Mucosa of gallbladder (tissue), 1 donor: ENCODE measurements at places on chromosomes 13 and 19.
A peak's percentile ranks its signal among the peaks of the same experiment; 100 is the strongest.

DNA sequence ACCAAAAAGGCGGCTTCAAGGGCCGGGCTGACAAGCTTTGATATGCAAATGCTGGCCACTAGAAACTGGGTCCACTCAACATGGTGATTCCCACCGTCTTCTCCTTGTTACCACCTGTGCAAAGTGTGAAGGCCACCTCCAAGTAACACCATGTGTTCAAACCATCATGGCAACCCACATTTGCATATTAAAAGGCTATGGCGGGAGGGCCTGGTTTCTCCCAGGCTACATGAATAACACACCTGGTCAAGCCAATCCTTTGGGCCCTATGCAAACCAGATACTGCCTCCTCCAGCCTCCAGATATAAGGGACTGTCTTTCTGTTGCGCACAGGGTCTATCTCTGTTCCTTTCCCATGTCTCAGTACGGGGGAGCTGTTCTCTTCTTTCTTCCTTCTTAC is 36.6 kb upstream of the ZSCAN5A start:
- DNase-seq: no peak

DNA sequence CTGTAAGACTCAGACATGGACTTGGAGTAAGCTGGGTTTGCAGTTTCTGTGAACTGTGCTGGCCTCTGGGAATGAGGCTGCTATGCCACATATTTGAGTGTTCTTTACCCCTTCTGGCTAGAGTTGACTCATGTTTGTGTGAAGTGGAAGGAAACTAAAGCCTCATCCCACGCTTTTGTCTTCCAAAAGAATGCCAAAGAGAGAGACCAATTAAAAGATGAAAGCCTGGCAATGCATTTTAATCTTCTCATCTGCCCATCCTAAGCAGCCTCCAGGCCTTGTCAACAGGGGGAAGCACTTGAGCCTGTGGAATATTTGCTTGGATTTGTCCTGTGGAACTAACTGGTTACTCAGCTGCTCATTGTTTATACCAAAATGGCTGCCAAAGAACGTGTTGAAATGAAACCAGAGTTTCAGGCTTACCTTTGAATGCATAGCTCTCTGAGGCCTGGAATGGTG is 49.1 kb downstream of the LMO7 start:
- DNase-seq: no peak

DNA sequence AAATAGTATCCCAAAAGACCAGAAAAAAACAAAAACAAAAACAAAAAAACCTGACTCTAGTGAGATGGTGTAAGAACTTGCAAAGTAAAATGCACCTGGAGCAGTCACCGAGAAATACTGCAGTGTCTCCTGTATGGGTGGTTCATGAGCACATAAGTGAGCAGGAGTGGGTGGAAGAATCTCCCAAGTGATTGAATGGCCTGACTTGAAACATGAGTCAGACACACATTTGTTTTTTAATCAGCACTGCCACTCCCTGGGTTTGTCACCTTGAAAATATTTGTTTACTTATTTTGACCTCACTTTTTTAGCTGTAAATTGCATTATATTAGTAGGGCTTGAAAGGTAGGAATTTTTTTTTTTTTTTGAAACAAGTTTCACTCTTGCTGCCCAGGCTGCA is 2.0 kb downstream of the ZNF431 start:
- DNase-seq: no peak

DNA sequence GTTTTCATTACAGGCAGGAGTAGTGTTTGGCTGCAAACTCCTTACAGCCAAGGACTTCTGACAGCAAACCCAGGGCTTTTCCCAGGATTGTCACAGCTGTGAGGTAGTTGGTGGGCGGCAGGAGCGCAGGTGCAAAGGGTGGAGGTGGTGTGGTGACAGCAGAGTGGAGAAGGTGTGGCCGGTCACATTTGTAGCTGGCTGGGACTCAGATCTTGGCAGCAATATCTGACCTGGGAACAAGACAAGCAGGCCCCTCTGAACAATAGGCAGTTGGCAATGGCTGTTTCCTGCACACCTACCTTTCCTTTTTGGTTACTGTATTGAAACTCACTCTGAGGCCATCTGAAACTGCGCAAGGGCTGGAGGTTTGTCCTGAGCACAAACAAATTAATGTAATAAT is 327.3 kb downstream of the COG6 start:
- DNase-seq: peak; percentile 14

- no peak for DNase-seq
These were observed 25.5 kb upstream of the TSC22D1 start for GRCh38 chr13:44601586-44601985.

DNA sequence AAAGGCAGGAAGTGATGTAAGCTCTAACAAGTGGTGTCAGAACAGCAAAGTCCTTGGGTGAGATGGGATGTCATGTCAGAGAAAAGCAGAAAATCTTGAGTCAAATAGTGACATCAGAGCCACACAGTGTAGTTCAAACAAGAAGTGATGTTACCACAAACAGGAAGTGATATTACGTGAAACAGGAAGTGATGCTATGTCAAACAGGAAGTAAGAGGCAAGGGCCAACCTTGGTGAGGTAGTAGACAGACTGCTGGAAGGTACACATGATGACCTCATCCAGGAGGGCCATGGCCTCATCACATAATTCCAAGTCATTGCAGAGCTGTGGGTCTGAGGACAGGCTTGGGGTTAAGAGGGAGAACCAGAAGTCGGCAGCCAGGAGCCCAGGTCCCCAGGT is 7.0 kb upstream of the MAMSTR start:
- DNase-seq: no peak

DNA sequence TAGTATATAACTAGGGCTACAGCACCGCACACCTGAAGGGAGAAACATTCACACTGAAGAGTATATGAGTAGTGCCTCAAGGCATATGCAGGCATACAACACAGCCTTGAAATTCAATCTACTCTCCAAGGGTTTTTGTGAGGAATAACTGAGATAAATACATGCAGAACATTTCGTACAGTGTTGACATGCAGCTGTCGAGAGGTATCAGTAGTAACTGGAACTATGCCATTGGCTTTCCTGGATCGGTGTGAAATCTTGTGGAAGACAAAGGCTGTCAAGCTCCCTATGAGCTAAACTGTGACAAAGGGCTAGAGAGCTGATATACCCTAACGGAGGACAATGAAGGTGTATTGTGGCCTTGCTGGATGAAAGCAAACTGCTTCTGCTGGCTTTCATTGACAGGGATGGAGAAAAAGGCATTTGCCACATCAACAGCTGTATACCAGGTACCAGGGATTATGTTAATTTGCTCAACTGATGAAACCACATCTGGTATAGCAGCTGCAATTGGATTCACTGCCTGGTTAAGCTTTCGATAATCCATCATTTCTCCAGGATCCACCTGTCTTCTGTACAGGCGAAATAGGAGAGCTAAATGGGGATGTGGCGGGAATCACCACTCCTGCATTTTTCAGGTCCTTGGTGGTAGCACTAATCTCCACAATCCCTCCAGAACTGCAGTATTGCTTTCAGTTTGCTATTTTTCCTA is 16.3 kb downstream of the MTRF1 start:
- no peak for DNase-seq

DNA sequence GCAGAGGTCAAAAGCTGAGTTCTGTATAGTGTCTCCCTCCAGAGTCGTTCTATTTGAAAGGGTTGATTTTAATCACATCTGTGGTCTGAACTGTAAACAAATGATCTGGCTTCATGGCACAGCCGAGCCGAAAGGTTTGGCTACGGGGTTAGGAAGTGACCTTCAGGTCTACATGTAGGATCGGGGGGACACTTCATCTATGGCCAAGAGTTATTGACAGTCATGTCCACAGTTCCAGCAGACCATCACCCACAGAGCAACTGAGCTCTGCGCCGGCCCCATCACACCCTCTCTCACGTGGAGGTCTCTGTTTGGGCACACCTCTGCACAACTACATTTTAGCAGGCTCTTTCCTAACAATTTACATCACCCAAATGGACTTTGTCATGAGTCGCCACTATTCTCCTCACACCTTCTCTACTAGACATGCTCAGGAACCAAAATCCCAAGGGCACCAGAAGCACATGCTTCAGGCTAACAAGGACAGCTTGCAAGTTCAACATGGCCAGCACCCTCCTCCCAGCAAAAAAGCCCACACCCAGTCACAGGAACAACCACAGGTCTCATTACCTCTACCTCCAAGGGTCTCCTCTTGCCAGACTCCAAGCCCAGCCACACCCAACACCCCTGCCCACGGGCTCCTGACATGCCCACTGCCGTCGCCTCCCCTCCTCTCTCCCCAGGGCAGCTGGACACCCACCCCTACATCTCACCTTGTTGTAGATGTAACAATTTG is 36.1 kb upstream of the EPHX3 start:
- DNase-seq: no peak

- DNase-seq: no peak
These were observed 28.3 kb downstream of the CNMD start for GRCh38 chr13:52711286-52711685.

DNA sequence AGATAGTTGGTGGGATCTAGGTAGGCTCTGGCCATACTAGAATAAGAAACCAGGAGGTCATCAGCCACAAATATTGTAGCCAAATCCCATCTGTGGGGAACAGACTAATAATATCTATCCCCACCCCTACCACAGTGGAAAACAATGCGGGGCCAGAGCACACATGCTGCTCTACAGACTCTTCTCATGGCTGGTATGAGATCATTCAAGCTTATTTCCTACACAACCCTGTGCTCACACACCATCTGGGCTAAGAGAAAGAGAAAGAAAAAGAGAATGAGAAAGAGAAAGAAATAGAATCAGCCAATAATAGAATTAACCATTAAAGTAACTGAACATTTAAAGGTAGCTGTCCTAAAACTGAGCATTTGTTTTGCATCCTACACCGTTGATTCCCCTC is 1268.4 kb upstream of the SPRY2 start:
- DNase-seq: no peak
